ENCODE measurements at places on chromosomes 4 and X. TPM values are rescaled to one million over a fixed set of nuclear protein-coding genes. Genes with fewer than 3 reads are reported as not detected.

INTS6L gene
- total RNA-seq: 24.1 TPM

- H3K27ac ChIP-seq: no peak overlapping the region
- peaks cover 5% of the 10 kb centered on the region for H3K27me3 ChIP-seq
Measured at GRCh38 chr4:141905751-141906150, 269.4 kb downstream of the IL15 start.

DNA sequence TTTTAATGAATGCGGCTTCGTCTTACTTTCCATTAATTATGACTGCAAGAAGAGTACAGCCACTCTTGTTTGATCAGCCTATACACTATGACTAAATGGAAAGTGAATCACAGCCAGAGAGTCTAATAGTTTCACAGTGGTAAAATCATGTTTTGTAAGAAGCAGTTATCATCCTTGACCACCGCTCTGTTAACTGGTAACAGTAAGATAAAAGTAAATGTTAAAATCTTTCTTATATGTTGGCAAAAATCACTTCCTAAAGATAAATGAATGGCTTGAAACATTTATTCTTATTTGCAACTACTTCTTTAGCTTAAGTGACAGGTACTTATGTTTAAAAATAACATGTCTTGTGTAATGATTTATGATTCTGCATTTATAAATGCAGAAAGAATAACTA is 13.2 kb downstream of the GALNT7 start:
- H3K27me3 ChIP-seq: no peaks in the 10 kb centered on the region
- H3K4me1 ChIP-seq: peaks cover 34% of the 10 kb centered on the region
- H3K4me3 ChIP-seq: no peak overlapping the region
- DNase-seq: no peak
- peaks cover 2% of the 10 kb centered on the region for H3K36me3 ChIP-seq

DNA sequence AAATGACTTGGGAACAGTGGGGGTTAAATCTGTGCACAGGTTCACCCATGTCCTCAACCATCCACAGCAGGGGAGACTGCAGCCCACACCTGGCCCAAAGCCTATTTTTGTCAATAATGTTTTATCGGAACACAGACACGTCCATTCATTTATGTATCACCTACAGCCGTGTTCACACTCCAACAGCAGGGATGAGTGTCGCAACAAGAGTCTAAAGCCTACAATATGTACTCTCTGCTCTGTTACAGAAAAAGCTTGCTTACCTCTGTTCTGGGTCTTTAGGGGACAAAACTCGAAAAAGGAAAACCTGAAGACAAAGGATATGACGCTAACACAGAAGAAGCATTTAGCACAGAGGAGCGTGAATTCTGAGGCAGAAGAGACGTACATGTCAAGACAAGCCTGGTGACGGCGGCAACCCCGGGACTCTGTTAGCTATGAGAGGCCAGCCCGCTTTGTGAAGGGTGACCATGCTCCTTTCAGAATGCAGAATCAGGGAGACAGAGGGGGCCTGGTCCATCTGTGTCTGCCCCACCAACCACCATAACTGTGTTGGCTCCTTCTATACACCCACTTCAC is 45.5 kb downstream of the AFAP1 start:
- H3K27me3 ChIP-seq: no peaks in the 10 kb centered on the region
- DNase-seq: no peak
- H3K4me3 ChIP-seq: no peak overlapping the region
- peaks cover 2% of the 10 kb centered on the region for H3K36me3 ChIP-seq

CT55 gene
- total RNA-seq: not detected

DNA sequence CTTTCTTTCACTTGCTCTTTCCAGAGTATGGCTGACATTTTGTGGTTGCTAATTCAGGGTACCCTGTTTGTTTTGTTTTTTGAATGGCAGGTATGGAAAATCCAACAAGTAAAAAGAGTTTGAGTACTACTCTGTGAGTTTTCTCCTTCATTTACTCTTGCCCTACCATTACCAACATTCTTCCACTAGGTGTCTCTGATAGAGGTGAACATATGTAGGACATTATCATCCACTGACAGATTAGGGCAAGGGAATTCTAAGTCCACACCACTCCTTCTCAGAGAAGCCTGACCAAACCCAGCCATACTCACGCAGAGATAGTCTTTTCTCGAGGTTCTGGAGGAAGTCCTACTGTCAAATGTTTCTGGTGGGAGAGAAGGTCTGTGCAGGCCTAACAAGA is 36.7 kb upstream of the HDAC8 start:
- H3K27me3 ChIP-seq: no peaks in the 10 kb centered on the region
- peaks cover 6% of the 10 kb centered on the region for H3K4me1 ChIP-seq
- H3K27ac ChIP-seq: no peak overlapping the region
- H3K36me3 ChIP-seq: peaks cover 17% of the 10 kb centered on the region
- no peak overlapping the region for H3K4me3 ChIP-seq

DNA sequence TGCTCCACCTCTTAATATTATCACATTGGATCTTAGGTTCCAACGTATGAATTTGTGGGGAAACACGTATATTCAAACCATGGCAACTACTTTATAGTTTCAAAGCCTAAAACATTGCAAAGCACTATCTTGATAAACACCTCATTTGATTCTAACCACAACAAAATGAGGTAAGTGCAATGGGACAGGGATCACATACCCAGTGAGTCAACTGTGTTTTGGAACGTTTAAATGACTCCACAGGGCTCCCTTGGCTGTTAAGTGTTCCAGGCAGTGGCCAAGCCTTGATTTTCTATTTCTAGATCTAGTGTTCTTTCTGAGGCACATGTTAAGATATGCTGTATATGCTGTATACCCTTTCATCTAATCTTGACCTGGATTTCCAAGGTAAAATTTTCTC is 54.5 kb upstream of the C1QTNF7 start:
- H3K4me1 ChIP-seq: peaks cover 32% of the 10 kb centered on the region
- no peak overlapping the region for H3K4me3 ChIP-seq
- H3K27me3 ChIP-seq: peaks cover 2% of the 10 kb centered on the region
- H3K36me3 ChIP-seq: no peaks in the 10 kb centered on the region
- no peak for DNase-seq

CORIN gene
- total RNA-seq: not detected

DNA sequence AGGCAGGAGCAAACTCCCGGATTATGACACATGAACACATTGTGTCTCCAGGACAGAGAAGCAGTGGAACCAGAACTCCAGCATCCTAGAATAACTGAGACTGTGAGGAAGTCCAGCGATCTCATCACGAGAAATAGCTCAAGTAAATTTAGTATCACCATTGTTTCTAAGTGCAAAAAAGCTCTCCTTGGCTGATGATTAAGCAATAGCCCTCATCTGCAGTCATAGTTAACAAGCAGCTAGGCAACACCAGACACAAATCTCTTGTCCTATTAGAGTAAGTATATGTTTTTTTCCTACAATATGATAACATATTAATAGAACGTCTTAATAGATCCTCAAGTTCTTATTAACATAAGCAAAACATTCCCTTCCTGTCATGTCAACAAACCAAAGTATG is 2.4 kb upstream of the CFAP299 start:
- no peak for DNase-seq
- no peaks in the 10 kb centered on the region for H3K36me3 ChIP-seq
- H3K27ac ChIP-seq: no peak overlapping the region
- H3K27me3 ChIP-seq: peaks cover 16% of the 10 kb centered on the region
- H3K4me3 ChIP-seq: no peak overlapping the region
- peaks cover 9% of the 10 kb centered on the region for H3K4me1 ChIP-seq

GRCh38 chr4:4408132-4408523 is 21.2 kb downstream of the NSG1 start:
- H3K27ac ChIP-seq: no peak overlapping the region
- no peaks in the 10 kb centered on the region for H3K27me3 ChIP-seq
- DNase-seq: no peak
- no peaks in the 10 kb centered on the region for H3K4me1 ChIP-seq

APLN gene
- 2.1 TPM for total RNA-seq

DNA sequence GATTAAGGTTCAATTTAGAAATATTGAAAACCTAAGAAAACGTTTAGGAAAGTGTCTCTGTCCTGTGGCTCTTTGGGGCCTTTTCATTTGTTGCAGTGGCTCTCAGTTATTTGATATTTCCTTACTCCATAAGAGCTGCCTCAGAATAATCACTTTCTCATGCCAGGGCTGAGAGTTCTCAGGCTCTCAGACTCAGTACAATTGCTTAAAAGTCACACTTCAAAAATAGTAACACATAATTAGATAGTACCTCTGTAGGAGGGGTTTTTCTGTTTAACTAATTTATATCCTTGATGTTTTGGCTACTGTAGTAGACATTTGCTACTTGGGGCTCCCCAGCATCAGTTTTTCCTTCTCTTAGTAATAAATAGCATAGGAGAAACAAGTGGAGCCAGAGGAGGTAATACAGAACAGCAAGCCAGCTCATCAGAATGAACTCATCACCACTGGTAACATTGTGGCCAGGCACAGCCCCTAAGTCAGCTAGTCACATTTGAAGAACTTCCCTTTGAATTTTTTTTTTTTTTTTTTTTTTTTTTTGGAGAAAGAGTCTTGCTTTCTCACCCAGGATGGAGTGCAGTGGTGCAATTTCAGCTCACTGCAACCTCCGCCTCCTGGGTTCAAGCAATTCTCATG is 8.0 kb upstream of the HNRNPD start:
- peaks cover 12% of the 10 kb centered on the region for H3K4me1 ChIP-seq
- H3K36me3 ChIP-seq: peaks cover 10% of the 10 kb centered on the region
- H3K27me3 ChIP-seq: peaks cover 1% of the 10 kb centered on the region
- no peak overlapping the region for H3K4me3 ChIP-seq
- no peak overlapping the region for H3K27ac ChIP-seq

DNA sequence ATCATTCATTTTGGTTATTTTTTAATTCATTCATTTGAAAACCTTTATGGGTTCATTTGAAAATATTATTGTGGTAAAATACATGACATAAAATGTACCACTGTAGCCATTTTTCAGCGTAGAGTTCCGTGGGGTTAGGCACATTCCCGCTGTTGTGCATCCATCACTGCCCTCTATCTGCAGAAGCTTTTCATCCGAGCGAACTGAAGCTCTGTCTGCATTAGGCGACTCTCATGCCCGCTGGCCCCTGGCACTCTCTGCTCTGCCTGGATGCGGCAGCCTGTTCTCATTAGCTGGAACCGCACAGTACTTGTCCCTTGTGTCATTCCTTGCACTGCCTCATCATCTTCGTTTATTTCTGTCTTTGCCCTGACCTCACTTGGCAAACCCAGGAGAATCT is 17.5 kb downstream of the CFAP99 start:
- H3K4me3 ChIP-seq: no peak overlapping the region
- no peaks in the 10 kb centered on the region for H3K36me3 ChIP-seq

CLTRN gene
- total RNA-seq: 0.62 TPM

IL1RAPL2 gene
- not detected for total RNA-seq
